ENCODE measurements at places on chromosomes 6 and 20.

- no peak for DNase-seq
These were observed 47.2 kb upstream of the TMEM244 start for GRCh38 chr6:129908356-129908755.

DNA sequence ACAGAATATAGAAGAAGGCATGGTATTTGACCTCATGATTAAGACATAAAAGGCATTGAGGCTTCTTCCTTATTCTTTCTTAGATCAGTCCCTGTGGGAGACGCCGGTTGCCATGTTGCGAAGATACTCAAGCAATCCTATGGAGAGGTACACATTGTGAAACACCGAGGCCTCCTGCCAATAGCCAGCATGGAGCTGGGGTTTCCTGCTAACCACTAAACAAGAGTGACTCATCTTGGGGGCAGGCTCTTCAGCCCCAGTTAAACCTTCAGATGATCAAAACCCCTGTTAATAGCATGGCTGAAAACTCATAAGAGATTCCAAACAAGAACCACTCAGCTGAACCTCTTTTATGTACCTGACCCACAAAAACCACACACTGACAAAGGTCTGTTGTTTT, 478.8 kb downstream of the CD83 start:
- no peak for DNase-seq

DNA sequence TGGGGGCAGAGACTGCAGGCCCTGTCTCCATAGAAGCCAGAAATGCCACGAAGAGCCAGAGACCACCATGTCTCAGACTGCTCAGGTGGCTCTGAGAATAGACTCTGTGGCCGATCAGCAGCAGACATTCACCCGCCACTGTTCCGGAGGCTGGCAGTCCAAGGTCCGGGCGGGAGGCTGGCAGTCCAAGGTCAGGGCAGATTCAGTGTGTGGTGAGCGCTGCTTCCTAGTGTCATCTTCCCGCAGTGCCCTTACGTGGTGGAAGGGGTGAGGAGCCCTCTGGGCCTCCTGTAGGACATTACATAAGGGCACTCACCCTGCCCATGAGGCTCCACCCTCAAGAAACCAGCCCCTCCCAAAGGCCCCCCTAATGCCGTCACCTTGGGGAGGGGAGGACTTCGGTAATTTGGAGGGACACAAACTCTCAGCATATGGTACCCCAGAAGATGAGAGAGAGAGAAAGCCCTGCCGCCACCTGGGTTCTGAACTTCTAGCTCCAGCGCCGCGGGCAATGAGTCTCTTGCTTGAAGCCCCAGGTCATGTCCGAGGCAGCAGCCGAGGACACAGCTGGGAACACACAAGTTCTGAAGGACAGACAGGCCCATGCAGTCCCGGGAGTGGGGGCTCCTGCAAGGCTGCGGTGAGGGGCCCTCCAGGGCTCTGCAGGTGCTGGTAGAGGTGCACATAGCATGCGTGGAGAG, 36.4 kb downstream of the DACT2 start:
- no peak for DNase-seq

DNA sequence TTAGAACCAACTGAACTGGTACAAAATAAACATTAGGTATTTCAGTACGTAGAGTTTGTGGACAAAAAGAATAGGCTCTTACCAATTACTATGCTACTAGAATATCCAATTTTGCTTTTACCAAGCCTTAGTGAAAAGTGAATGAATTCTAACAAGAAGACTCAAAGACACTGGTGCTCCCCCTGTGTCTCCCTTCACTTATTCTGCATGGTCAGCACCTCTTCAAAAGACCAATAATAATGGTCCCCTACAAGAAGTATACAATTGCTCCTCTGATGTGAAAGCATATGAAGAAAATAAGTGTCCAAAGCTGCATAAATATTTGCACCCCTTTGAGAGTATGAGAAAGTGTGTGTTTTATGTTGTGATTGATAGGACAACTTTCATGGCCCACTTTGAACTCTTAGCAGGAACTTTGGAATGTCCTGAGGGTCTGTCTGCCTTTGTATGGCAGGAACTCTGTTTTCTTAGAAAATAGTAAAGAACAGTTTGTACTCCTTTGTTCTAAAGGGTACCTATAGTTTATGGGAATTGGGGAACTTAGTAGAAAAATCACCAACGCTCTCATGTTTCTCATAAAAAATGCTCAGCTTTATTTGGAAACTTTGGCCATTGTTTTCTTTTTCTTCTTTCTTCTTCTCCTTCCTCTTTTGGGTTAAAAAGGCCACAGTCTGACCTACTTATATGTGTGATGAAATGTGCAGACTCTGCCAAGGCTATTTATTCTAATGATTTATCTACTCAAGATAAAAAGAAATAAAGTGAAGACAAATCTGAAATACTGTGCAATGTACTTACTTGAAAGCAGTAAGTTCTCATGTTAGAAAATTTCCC, 352.4 kb downstream of the LAMA2 start:
- no peak for DNase-seq

GRCh38 chr6:56162081-56162480, 85.3 kb downstream of the COL21A1 start:
- DNase-seq: no peak

DNA sequence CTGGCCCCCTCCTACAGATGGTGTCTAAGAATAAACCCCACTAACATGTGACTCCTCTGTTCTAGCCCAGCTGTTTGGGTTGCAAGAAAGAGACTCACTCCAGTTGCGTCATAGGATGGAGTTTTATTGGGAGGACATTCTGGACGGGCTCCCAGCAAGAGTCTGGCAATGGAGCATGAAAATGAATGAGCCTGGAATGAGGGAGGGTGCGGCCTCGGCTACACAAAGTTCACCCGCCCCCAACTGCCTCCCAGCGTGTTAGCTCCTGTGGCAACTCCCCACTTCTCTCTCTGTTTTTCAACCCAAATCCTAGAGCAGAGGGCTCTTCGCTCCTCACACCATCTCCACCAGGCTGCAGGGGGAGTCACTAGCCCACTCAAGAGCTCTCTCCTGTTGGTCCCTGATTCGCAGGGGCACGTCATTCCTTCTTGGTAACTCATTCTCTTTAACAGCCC, 5.1 kb upstream of the ADAM33 start:
- DNase-seq: no peak

Data from stimulated activated CD4-positive, alpha-beta T cell treated with anti-CD3 and anti-CD28 coated beads, Interleukin-15, amount 100 ng/mL, for 1 hour (primary cell).